Stimulated activated CD4-positive, alpha-beta T cell treated with anti-CD3 and anti-CD28 coated beads, Interleukin-4, amount 100 ng/mL, for 48 hours (primary cell): ENCODE measurements at places on chromosomes 11 and 22.

- DNase-seq, result no peak
These were observed 693.7 kb upstream of the CCDC179 start for GRCh38 chr11:23554002-23554401.

DNA sequence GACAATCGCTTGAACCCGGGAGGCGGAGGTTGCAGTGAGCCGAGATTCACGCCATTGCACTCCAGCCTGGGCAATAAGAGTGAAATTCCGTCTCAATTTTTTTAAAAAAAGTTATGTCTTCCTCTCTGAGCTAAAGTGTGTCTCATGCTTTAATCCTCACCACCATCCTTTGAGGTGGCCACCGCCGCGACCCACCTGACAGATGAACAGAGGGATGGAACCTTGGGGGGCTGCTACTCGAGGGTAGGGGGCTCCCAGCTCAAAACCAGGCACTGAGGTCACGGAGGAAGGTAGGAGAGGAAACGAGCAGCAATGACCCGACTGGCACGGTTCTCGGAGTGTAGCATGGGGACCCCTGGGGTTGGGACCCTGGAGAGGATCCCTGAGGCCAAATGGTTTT, 10.7 kb upstream of the POLDIP3 start:
- no peak for DNase-seq

DNA sequence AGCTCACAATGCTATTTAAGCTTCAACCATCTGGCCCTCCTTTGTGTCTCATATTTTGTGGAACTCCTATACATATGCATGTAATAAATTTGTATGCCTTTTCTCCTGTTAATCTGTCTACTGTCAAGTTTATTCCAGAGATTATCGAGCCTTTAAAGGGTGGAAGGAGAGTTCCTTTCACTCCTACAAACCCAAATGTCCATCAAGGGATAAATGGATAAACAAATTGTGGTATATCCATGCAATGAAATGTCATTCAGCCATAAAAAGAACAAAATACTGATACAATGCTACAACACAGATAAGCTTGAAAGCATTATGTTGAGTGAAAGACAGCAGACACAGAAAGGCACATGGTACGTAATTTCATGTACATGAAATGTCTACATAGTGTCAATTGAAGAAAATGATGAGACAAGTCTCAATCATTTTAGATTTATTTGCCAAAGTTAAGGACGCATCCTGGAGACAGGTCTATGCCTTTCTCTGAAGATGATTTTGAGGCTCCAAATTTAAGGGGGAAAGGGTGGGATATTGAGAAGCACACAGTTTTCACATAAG, 17.7 kb upstream of the FEZ1 start:
- no peak for DNase-seq

DNA sequence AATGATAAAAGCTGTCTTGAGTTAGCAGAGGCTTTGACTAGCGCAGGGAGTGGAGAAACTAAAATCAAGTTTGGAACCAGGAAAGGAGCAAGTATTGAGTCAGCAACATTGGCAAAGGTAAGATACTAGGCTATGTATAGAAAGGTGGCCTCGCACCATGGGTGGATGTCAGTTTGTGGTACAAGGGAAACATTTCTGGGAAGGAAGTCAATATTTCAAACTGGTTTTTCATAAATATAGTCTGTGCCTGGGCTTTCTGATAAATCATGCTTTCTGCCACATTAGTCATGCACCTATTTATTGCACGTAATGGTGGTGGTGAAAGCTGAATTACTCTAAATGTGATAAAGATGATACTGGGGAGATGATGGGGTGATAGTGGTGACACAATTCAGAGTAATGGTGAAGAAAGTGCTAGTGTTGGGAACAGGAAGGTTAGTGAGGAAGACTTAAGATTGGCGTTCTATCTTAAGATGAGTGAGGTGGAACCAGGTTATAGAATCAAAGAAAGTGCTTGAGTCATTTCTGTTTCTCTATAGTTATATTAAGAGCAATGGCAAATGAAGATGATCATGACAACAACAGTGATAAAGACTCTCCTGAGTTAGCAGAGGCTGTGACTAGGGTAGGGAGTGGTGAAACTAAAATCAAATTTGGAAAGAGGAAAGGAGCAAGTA, 729.0 kb downstream of the FAM181B start:
- no peak for DNase-seq

DNA sequence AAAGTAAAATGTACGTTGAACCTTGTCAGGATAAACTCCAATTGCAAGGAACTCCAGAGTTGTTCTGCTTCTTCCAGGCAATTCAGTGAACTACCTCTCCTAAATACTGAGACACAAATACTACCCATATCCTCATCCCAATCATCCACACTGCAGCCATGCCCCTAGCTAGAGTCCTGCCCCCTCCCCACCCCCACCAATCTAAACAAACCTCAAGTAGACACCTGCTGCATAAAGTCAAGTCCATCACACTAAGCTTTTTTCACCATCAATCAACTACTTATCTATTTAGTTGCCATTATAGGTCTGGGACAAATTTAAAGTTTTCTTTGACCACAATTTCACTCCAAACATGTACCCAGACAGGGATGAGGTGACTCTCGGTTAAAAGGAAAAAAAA, 93.2 kb upstream of the APOA1 start:
- DNase-seq, result no peak

GRCh38 chr11:108341654-108342053, 118.8 kb downstream of the ATM start:
- DNase-seq, result no peak

DNA sequence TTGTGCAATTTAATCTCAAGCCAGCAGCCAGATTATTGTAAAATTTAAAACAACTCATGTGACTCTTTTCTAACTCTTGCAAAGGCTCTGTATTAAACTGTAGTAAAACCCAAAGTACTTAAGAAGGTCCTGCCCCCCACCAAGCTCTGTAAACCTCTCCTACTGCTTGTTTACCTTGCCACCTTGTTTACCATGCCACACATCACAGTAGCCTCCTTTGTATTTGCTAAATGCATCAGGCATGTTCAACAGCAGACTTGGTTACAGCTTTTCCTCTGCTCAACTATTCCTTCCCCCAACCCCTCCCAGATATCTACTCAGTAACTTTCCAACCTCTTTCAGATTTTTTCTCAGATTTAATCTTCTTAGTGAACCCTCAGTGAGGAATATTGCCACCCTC, 861.6 kb downstream of the METTL15 start:
- DNase-seq, result no peak

DNA sequence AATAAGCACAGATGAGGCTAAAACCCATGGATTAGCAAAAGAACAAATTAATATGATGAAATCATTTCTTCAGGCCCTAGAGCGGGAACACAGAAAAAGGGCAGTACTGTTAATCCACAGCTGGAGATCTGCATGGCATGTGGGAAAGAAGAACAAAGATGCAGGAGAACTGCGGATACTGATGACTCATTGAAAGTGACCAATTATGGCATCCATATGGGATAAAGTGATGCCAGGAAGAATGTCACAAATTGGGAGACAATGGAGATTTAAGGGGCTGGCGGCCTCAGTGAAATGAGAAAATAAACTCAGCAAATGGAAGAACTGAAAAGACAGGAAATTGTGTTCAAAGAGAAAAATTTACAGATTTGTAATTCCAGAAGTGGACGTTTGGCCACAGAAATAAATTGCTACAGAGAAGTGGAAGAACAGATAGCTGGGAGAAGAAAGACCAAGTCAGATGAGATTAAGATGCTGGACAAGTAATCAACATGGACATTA, 39.4 kb downstream of the SIK3 start:
- no peak for DNase-seq

- no peak for DNase-seq
These were observed 35.4 kb downstream of the MUC2 start for GRCh38 chr11:1109918-1110705.

DNA sequence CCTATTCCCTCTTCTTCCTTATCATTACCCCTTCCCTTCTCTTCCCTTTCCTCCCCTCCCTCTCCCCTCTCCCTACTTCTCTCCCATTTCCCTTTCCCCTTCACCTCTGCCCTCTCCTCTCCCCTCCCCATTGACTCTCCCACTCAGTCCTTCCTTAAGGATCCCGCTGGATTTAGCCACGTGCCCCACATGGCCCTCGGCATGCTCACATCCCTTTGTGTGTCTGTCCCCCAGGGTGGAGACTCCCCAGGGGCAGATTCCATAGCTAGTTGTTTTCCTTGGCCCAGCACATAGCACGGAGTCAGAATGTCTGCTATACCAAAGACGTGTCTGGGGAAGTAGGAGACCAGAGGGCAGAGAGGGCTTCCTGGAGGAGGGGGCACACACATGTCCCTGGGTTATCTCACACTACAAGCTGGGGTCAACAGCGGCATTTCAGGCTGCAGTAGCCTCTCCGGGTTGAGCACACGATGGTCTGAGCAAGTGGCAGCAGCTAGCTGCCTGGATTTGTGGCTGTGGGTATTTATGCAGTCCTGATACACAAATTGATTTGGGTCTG, 487.0 kb downstream of the TBC1D22A start:
- DNase-seq, result no peak

GRCh38 chr11:14357881-14358728, 878 bp downstream of the RRAS2 start:
- peak; percentile 12 for DNase-seq

- DNase-seq, result no peak
These were observed 12.1 kb upstream of the SMTN start for GRCh38 chr22:31068970-31069369.

DNA sequence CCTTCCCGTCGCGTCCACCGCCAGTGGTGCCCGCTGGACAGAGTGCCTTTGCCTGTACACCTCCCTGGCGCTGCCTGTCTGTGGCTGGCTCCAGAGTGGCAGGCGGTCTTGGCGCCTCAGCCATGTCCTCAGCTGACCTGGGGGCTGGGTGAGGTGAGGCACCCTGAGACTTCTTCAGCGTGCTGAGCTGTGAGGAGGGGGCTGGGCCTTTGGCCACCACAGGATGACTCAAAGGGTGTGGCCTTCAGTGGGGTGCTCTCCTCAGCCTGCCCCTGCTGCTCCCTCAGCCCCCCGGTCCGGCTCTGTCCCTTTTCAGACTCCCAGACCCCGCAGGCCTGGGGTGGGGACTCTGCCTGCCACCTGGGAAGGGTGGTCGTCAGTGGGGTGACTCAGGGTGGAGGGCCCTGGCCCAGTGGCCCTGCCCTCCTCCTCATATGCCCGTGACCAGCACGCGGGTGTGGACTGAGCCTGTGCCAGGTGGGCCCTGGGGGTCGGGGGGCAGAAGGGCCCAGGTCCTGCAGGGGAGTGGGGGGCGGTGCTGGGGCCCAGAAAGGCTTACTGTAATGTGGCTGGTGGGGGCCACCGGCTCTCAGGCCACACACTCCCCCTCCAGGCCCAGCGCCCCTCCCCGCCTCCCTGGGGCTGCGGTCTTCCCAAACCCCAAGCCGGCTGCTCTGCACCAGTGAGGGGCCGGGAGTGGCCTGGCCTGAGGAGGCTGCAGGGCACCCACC, 15.9 kb downstream of the CRELD2 start:
- DNase-seq, result no peak

DNA sequence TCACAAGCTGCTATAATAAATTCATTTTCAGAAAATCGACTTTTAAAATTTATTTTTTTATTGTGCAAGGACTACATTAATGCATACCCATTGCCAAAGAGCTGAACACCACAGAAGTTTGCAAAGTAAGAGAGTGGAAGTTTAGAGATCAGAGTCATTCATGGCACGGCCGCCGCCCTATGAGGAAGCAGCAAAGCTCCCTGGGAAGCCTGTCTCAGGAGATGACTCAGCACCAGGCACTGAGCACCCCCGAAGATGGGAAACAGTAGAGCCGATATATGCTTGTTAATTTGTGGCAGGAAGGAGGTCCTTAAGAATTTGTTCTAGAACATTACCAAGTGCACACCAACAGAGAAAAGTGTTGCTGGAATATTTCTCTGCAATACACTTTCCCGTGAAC, 693.7 kb downstream of the OPCML start:
- DNase-seq, result no peak

DNA sequence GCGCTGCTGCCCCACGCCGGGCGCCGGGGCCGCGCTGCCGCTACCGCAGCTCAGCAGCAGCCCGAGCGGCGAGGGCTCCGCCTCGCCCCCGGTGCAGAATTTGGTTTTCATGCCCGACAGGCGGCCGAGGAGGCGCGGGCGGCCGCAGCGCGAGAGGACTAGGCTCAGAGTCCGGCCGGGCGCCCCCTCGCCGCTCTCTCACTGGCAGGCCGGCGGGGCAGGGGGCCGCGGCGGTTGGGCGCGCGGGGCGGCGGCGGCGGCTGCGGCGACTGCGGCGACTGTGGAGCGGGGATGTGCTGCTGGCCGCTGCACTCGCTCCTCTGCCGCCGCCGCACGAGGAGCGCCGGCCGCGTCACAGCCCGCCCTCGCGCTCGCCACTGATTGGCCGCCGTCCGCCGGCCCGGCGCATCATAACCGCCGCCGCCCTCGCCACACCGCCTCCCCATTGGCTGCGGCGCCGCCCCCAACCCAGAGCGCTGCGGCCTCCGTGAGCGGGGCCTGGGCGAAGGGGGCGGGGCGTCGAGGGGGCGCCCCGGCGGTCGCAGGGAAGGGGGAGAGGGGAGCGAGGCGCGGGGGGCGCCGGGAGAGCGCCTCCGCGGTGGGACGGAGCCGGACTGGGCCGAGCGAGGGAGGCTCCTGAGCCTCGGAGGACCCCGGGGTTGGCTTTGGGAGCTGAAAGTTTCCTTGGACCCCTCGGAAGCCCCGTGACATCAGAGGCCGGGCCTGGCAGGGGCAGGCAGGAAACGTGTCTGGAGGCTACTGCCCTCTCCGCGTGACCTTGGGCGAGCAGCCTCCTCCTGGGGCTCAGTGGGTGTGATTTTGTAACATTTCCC, at the start of gene CHKA:
TSS of gene CHKA (minus strand) at position 322 of the 833 bp plus-strand sequence. CDS start at position 111, 211 bp downstream.
- DNase-seq, result peak; percentile 80

GRCh38 chr11:35427071-35427470, 7.7 kb upstream of the SLC1A2 start:
- DNase-seq, result no peak

DNA sequence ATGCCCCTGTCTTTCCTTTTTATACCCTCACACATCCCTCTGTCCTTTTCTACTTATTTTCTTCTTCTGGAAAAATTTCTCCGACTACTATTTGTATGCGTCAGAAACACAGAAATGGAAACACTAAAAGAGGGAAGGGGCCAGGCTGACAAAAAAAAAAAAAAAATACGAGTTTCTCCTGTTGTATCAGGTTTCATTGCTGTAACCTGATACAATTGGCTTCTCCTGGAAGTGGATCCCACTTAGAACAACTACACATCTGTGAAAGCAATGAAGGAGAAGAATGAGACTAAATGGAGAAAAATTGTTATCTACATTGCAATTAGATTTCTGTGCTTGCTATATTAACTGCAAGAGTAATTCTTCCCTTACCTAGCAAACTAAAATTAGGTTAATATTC, 393.9 kb downstream of the GUCY1A2 start:
- no peak for DNase-seq

- DNase-seq, result no peak
These were observed 47.4 kb downstream of the APOL3 start for GRCh38 chr22:36113121-36113520.

GRCh38 chr11:35139722-35140282, 831 bp downstream of the CD44 start:
- no peak for DNase-seq

DNA sequence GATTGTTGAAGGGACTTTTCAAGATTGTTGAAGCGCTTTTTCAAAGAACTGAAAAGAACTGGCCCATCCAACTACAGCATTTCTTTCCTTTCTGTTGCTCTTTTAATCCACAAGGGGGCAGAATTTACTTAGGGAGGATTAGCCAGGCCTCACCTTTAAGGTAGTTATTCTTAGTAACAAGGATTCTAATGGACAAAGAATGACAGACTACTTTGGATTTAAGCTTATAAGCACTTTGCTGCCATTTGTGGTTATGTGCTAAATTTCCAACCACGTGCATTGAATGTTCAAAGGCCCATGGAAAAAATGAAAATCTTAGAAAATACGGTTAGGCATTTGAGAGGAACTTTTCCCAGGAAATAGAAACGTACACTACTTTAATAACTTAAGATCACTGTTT, 49.5 kb upstream of the HSPA8 start:
- DNase-seq, result no peak

GRCh38 chr22:22155146-22155545, 89.4 kb upstream of the VPREB1 start:
- no peak for DNase-seq
